ENCODE measurements at places on chromosomes 1 and 21. TPM values are rescaled to one million over a fixed set of nuclear protein-coding genes. Genes with fewer than 3 reads are reported as not detected.

Gene PLEKHO1
- 53.4 TPM for total RNA-seq

Gene HSD3B2
- not detected for total RNA-seq

Gene SLC50A1
- total RNA-seq, result 20.8 TPM

Gene SPATA21
- 0.49 TPM for total RNA-seq

Gene WNT2B
- 10.9 TPM for total RNA-seq

Gene FCMR
- total RNA-seq, result 5.0 TPM

Gene HSD3B1
- not detected for total RNA-seq

Gene KCNA2
- total RNA-seq, result 43.8 TPM

Gene FCRL5
- total RNA-seq, result 0.36 TPM

Gene CRYZL1
- 59.2 TPM for total RNA-seq

Gene C8A
- not detected for total RNA-seq

Gene GCSAML
- total RNA-seq, result 1.2 TPM

Gene RGL1
- total RNA-seq, result 76.9 TPM

Gene SPRR5
- not detected for total RNA-seq

Gene FAM110D
- total RNA-seq, result 11.8 TPM

Gene WDR64
- total RNA-seq, result not detected

Gene NBPF6
- total RNA-seq, result not detected

Gene COL11A1
- total RNA-seq, result 19.0 TPM

Gene TTC13
- total RNA-seq, result 21.2 TPM

Gene CYP4A22
- total RNA-seq, result 0.58 TPM

Gene LINGO4
- total RNA-seq, result not detected

Gene TMOD4
- 0.76 TPM for total RNA-seq

Gene KNCN
- not detected for total RNA-seq

Gene CD1B
- not detected for total RNA-seq

Gene LCE1F
- total RNA-seq, result not detected

All from sciatic nerve (tissue), 2 donors.